ENCODE measurements at places on chromosomes 7 and 10.
A peak's percentile ranks its signal among the peaks of the same experiment; 100 is the strongest.

DNA sequence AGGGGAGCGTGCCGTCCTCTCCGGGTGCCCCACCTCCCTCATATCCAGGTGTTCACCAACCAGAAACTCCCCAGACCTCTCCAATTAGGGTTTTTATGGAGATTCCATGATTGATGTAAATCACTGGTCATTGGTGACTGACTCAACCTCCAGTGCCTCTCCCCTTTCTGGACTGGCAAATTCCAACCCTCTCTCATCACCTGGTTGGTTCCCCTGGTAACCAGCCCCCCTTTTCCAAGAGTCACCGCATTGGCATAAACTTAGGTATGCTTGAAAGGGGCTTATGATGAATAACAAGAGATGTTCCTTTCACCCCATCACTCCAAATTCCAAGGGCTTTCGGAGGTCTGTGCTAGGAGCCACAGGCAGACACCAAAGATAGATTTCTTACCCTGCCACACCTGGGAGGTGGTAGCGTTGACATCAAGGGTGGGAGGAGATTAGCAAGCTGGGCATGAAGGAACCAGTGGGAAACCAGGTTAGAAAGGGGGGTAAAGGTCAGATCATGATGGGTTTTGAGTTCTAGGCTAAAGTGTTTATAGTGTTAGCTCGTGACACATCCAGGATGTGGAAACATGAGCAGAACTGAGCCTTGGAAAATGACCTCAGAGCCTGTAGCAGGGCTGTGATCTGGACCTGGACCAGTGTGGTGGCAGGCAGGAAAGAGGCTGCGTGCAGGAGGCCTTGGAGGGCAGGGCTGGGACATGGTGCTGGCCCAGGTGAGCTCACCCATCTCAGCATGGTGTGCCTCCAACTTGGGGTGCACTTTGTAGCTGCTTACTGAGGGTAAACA lies 45.1 kb downstream of the CAMK1D start:
- no peak for DNase-seq

GRCh38 chr10:111267673-111268072 lies 190.8 kb downstream of the ADRA2A start:
- no peak for DNase-seq

DNA sequence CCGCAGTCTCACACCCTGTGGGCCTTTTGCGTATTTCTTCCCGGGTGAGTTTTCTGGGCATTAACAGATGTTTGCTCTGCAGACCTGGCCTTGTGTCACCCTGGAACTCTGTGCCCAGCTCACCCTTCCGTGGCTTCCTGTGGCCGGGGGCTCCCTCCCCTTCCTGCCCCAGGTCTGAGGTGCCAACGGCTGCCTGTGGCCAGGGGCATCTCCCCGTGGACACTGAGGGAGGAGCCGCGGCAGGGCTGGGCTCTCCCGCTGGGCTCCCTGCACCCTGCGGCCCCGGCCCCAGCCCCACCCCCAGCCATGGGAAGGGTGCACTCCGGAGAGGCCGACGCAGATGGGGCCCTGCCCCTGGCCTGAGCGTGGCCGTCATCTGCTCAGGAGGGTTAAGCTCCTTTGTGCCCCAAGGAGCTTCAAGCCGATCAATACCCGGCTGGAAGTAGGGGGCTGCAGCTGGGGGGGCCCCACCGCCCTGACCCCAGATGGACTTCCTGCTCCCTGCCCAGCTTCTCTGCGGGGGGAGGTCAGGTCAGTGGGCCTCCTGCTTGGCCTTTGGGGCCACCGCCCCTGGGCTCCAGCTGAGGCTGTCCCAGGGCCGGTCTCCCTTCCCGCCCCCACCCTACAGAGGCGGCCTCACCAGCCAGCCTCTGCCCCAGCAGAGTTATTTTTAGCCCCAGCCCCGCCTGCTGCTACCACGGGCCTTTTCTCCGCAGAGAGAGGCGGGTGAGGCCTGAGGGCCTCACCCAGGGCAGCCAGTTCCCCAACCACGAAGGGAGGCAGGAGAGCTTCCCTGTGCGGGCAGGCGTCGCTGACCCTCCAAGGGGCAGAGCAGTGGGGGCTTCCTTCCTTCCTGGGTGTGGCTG lies 24.2 kb downstream of the PWWP2B start:
- DNase-seq = peak; percentile 86

GRCh38 chr10:59589796-59590195 lies 119.9 kb downstream of the SLC16A9 start:
- peak; percentile 87 for DNase-seq

GRCh38 chr7:13077466-13077865 lies 390.0 kb downstream of the ARL4A start:
- DNase-seq = no peak

GRCh38 chr10:108785011-108785410 lies 1138.3 kb downstream of the XPNPEP1 start:
- no peak for DNase-seq

DNA sequence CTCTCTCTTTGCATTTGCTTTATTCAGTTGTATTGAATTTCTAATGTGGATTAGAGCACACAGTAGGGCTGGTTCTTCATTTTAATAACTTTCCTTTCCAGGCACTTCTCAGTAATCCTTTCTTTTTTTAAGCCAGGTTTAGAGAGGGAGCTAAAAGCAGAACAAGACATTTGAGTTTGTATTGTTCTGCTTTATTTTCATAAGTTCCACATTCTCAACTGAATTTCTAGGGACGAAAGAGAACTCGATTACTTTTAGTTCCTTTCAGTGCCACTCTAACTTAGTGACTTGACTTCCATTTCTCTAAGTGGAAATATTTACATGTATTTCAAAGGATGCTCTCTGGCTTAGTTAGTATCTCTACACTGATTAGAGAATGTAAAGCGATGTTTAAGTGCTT lies 145.6 kb downstream of the EXOC4 start:
- no peak for DNase-seq

DNA sequence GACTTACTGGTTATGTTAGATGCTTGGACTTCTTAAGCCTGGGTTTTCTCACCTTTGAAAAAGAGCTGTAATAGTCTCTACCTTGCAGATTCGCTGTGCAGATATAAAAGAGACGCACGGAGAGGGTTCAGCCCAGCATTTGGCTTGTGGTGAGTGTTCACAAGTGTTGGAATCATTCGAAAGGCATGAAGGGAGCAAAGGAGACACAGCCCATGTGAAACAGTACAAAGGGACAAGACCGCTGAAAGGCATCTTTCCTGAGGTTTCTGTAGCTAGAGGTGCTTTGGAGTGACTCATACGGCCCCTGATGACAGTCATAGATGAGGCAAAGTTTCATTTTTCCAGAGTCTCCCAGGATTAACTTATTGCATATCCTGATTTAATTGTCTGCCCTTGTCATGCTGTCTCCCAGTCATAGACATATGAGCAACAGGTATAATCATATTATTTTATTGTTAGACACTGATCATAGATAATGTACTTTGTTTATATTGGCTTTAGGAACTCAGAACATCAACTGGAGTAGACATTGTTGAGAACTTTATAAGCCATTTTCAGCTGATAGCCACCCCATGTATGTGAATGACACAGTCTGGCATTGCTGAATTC lies 171.1 kb downstream of the ADRA2A start:
- no peak for DNase-seq

DNA sequence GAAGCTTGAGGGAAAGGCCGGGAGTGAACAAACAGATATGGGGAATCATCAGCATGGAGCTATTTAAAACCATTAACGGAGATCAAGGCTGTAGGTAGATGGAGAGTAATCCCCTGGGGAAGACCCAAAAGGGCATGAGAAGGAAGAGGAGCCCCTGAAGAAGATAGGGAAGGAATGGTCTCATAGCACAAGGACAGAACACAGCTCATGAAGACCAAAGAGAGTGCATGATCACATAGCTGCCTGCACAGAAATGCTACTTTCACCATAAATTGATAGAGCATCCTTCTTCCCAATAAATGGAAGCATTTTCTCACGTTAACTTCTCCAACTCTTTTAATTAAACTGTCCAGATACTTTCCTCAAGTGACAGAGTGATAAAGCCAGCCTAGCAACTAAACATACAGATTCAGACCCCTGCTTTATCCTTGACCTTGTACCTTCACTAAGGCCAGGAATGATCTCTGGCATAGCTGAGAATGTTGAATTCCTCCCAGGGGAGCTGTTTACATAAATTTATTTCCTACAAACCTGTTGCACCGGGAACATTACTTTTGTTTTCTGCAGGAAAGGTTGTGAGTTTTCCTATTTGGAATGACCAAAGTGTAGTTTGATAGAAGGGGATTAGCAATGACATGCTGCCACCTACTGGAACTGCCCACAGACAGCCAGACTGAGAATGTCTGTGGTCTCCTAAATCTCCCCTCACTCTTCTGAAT lies 110.8 kb upstream of the LRGUK start:
- peak; percentile 65 for DNase-seq

- DNase-seq = peak; percentile 43
Observed at GRCh38 chr7:47581438-47581803, 490 bp downstream of the TNS3 start.

DNA sequence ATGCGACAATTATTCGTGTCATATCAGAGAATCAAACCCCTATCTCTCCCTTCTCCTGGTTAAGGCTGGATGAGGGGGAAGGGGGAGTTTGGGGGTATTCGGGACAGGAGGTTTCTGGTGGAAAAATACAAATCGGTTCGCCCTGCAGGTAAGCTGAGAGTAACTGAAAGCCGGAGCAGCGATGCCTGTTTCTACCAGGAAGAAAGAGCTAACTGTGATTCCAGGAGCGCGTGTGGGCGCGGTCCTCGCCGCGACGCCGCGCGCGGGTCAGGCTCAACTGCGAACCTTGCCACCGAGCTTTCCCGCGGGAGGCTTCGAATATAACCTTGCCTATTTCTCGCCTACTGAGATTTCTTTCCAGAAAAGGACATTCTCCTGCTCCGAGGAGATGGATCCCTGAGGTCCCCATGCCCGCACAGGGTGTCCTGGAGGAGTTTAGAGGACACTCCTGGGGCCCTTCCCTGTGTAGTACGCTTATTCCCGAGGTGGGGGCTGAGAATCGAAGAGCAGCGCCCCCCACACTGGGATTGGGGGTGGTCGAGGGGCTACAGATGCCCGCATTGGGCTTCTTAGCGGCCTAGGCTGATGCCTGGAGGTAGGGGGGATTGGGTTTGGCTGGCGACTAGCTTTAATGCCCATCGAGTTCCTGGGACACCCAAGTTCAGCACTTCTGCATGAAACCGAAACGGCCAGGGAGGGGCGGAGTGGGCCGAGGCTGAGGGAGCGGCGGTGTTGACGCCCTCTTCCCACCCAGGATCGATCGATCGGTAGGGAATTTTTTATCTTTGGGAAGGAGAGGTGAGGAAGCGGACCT lies 13.0 kb upstream of the DLX6 start:
- DNase-seq = no peak

GRCh38 chr10:118209215-118209614 lies 132.9 kb downstream of the FAM204A start:
- peak; percentile 19 for DNase-seq

DNA sequence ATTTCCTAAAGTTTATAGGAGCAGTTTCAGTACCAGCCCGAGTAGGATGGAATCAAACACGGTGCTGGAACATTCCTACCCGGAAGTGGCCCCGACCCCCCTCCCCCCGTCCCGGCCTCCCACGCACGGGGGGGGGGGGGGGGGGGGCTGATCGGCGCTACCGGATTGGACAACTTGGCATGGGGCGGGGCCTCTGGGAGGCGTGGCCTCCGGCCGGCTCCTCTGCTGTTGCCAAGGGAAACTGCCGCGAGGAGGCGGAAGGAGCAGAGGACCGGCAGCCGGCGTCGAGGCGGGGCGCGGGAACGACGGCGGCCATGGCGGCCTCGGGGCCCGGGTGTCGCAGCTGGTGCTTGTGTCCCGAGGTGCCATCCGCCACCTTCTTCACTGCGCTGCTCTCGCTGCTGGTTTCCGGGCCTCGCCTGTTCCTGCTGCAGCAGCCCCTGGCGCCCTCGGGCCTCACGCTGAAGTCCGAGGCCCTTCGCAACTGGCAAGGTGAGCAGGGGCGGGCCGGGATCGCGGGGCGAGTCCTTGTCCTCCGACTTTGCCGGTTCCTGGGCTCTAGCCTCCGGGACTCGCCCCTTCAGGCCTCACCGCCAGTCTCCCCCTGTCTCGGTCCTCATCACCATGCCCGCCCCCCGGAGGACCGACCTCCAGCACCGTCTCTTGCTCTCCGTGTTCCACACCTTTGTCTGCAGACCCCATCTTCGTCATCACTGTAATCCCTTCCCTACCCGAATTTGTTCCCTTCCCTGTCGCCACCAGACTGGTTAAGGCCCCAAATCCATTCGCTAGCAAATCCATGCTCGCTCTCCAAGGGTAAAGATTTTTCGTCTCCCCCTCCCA lies at the start of gene RHBDD2:
Gene RHBDD2 (plus strand): TSS at position 266 of the 843 bp plus-strand sequence. CDS start 49 bp downstream, at position 315.
- peak; percentile 97 for DNase-seq

DNA sequence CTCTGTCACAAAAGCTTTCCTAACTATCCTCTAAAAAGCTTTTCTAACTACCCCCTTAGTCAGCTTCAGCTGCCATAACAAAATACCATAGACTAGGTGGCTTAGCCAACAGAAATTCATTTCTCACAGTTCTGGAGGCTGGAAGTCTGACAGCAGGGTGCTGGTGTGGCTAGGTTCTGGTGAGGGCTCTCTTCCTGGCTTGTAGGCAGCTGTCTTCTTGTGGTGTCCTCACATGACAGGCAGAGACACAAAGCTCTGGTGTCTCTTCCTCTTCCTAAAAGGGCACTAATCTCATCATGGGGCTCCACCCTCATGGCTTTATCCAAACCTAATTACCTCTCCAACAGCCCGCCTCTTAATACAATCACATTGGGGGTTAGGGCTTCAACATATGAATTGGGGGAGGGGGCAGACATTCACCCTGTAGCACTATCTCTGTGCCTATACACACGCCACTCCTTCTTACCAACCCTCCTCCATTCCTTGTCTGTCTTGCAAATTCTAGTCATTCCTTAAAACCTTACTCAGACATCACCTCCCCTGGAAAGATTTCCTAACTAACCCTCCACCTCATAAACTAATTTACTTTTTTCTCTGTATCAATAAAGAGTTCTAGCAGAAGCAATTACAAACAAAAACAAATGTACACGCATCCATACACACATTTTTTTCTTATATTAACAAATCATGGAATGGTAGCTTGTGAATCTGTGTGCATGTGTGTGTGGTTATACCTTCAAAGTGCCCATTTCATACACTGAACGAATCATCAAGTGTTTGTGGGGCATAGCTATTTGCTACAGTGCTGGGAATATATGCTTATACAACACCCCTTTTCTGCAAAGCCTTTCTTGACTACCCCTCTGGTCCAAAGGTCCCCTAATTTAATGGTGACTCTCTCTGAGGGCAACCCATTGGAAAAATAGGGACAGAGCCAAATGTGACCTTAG lies 26.4 kb downstream of the RHOBTB1 start:
- DNase-seq = no peak

- DNase-seq = no peak
Observed at GRCh38 chr7:141695803-141696289, 6.1 kb downstream of the DENND11 start.

- no peak for DNase-seq
Observed at GRCh38 chr10:114046087-114046458, 2.4 kb downstream of the ADRB1 start.

DNA sequence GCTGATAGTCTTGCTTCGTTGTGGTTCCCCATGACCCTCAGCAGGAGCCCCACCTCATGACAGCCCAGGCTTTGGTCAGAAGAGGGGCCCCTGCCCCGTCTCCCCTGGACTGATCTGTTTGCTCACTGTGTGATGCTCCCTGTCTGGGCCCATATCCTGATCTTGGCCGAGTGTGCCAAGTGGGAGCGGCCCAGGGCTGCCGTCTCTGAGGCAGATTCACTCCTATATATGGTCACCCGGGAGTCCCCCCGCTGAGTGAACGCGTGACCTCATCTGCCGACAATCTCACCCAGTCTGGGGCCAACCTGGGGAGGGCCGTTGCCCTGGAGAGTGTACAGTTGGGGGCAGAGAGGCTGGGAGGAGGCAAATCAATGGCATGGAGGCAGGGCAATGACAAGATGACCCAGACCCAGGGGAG lies 34.5 kb downstream of the PPIF start:
- DNase-seq = peak; percentile 85

- no peak for DNase-seq
Observed at GRCh38 chr7:39360766-39361165, 205.4 kb upstream of the YAE1 start.
